ENCODE measurements at places on chromosomes 7 and 10.

DNA sequence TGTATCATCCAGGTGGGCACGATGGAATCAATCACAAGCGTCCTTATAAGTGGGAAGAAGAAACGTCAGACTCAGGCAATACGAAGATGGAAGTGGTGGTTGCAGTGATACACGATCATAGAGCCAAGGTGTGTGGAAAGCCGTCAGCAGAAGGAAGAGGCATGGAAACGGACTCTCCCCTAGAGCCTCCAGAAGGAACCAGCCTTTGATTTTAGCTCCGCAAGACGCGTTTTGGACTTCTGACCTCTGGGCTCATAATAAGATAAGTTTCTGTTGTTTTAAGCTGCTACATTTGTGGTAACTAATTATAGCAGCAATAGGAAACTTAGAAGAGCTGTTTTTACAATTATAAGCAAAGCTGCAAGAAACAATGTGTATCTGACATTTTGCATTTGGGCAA lies 14.8 kb downstream of the FANK1 start:
- DNase-seq, result no peak

DNA sequence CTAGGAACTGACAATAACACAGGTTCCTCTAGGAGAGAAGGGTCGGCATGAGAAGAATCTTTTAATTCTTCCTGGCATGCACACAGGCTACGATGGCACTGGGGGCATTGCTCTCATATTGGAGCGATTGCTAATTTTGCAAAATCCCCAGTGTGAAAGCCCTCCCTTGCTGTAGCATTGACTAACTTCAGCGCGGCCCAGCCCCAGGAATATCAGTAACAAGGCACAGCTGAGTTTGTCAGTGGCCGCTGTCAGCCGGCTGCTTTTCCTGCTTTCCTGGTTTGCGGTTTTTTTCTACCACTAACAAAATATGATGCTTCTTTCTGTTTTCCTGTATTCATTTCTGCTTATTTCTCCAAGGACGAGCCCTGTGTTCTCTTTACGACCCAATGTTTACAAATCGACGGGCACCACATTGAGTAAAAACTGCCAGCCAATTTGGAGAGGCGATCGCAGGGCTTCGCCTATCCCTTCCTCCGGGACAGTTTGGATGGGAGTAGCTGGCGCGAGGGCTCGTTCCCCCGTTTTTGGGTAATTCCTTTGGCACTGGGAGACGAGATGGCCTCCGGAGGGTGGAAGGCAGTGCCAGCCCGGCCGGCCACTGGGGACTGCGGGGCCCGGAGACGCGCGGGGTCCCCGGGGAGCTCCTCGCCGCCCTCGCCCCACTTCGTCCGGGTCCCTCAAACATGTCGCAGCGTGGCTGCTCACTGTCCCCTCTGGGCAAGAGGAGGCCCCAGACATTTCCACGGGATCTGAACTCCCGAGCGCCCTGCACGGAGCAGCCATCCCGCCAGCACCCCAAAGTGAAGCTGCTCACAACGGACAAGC lies 967 bp downstream of the ADARB2 start:
- no peak for DNase-seq

DNA sequence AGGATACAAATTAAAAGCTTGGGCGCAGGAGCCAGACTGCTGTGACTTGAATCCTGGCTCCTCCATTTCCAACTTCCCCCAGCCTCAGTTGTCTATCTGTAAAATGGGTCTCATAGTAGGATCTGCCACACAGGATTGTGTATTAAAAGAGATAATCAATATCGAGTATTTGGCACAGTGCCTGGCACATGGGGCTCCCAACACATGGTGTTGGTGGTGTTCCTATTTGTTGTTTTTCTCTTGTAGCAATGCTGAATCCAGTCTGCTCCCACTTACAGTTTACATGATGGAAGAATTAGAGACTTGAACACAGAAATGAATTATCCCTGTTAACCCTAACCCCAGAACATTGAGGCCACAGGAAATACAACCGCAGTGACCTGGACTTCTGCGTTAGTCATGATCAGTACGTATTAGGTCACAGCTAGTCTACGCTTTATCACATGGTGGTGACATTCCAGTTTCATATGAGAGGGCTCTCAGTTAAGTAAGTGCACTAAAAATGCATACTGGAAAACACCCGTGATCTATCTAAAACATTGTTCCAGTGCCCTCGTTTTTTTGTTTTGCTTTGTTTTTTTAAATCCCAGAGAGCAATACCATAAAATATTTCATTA lies 169.5 kb upstream of the KLF14 start:
- no peak for DNase-seq

DNA sequence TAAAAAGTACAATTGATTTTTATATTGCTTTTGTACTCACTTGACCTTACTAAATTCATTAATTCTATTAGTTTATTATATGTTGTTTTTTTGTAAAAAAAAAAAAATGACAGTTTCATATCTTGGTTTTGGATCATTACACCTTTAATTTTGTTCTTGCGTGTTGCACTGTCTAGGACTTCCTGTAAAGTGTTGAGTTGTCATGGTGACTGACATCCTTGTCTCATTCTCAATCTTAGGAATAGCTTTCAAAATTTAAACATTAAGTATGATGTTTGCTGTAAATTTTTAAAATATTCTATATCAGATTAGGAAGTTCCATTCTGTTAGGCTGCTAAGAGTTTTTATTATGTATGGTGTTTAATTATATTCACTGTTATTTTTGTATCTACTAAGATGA lies 139.1 kb downstream of the ARHGAP12 start:
- no peak for DNase-seq

DNA sequence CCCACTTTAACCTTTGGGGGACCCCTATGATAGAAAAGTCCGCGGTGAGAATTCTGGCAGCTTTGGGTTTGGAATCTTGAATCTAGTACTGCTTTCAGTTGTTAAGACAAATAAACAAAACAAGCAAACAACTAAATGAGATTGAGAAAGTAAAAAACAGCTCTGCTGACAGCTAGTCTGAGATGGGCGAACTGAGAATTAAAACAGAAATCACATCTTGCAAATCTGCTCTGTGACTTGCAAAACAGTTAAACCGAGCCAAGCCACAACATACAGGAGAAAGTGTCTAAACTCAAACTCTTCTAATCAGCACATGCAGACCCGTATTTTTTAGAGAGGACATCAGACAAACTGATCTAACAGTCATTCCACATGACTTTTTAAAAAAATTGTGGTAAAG lies 110.4 kb downstream of the SH2D4B start:
- no peak for DNase-seq

- DNase-seq, result no peak
Measured at GRCh38 chr10:83921984-83922860, 217.1 kb upstream of the GHITM start.

GRCh38 chr10:35643151-35644049 lies 1.3 kb upstream of the FZD8 start:
- DNase-seq, result no peak

GRCh38 chr7:80882213-80882801 lies 36.5 kb downstream of the SEMA3C start:
- no peak for DNase-seq

GRCh38 chr7:139105484-139105883 lies 4.0 kb downstream of the ZC3HAV1 start:
- DNase-seq, result no peak

DNA sequence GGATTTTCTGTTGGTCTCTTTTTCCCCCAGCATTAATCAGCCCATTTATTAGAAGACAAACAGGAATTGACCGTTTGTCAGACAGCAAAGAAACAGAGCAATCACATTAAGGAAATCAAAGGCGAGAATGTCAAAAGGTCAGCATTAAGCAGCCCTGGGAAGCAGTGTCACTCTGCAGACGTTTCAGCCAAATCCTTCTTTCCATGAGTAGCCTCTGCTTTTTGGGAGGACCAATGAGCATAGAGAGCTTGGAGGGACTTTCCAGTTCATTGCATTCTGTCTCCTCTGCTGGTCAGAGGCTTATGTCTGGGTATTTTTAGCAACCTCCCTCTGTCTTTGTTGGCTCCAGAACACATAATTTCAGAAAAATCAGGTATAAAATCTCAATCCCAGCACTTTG lies 481.4 kb downstream of the GALNT17 start:
- DNase-seq, result no peak

GRCh38 chr7:29289156-29290021 lies 94.8 kb downstream of the CHN2 start:
- no peak for DNase-seq

DNA sequence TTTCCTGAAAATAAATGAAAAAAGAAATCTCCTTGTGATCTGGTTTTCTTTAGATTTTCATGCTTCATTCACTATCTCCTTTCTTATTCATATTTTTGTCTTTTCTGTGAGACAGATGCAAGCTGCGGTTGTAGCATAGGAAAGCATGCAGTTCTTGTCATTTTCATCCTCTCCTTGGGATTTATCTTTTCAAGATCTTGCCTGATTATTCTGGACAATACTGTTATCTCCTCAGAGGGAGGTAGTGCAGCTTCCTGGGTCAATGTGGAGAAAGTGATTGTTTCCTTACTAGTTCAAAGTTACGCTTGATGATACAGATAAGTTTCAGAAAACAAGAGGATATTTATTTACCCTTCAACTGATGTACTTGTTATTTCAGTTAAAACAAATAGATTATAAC lies 114.6 kb downstream of the CPED1 start:
- no peak for DNase-seq

DNA sequence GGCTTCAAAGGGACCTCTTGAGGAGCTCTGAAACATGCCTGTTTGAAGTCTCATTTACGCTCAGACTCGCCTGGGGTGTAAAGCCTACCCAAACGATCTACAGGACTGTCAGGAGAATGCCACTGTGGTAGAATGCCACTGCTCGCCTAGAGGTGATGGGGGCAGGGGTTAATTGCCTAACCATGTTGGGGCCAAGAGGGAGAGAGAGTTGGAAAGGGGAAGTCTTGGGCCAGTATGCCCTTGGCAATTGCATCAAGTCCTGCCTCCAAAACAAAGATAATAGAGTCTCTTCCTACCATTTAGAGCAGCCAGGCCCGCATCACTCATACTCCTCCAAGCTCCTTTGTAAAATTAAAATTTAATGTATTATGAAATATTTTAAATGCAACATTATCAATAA lies 25.2 kb downstream of the CDK1 start:
- DNase-seq, result no peak

DNA sequence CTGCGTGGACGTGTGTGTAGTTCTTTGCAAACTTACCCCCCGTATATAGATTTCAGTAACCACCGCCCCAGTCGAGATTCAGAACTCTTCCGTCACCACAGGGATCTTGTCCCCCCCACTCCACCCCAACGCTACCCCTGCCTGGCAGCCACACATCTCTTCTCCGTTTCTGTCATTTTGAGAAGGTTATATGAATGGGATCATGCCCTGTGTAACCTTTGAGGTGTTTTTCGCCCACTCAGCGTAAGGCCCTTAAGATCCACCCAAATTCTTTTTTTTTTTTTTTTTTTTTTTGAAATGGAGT lies 83.4 kb downstream of the ELFN1 start:
- no peak for DNase-seq

GRCh38 chr7:131620673-131621609 lies 64.5 kb upstream of the PODXL start:
- no peak for DNase-seq

GRCh38 chr7:44977959-44978335 lies 868 bp downstream of the MYO1G start:
- no peak for DNase-seq

- no peak for DNase-seq
Measured at GRCh38 chr10:119970963-119971362, 78.4 kb downstream of the SEC23IP start.

DNA sequence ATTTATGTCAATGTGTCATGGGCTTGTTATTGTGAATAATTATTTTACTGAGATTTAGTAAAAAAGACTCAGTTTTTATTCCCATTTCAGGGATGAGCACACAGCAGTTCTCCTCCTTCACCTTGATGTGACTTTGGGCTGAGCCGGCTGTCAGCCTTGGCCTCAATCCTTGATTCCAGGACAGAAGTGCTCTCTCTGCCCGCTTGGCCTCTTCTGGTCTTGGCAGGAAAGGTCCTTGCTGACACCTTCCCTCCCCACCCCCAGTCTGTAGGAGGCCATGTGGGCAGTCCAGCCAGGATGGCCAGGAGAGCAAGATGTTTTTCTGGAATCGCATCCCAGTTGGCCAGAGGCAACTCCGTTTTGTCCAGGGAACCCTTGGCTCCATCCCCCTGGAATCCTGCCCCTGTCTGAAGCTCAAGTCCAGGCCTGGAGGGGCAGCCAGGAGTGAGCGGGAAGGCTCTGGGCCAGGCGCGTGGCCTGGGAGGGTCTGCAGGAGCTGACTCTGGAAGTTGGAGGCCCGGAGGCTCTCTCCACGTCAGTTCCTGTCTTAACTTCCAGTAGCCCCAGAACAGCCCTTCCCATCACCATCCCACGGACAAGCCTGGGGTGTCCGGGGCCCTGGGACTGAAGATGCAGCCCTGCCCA lies 100.9 kb downstream of the PDGFA start:
- DNase-seq, result no peak

GRCh38 chr10:33465747-33466146 lies 131.3 kb upstream of the NRP1 start:
- no peak for DNase-seq

- no peak for DNase-seq
Measured at GRCh38 chr10:44822966-44823365, 88.2 kb upstream of the TMEM72 start.

DNA sequence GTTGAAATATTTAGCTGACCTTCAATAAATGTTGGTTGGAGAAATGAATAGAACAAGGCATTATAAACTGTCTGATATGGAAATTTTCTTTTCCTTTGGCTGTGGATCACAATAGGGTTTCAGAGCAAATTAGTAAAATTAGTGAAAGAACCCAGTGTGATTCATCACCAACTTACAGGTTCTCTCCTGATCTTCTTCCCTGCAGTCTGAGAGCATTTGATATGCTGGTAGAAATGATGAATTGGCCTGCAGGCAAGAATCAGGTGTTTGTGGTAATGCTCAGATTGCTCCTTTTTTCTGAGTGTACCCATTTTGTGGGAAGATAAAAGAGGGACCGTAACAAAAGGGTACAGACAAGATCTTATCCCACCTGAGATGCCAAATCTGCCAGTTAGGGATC lies 51.9 kb downstream of the BTAF1 start:
- DNase-seq, result no peak

DNA sequence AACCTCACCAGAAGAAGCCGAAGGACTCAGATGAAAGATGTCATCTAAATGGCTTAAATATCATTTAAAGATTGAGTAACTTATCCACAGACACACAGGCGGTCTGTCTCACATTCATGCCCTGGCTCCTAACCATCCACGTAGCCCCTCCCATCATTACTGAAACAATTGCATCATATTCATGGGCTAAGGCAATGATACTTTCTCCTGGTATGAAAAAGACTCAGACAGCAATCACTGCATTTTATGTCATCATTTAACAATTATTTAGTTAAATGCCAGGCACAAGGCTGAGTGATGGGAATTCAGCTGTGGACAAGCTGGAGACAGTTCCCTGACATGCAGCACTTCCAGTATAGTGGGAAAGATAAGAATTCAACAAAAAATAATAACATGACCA lies 11.2 kb upstream of the TECTB start:
- no peak for DNase-seq

- no peak for DNase-seq
Measured at GRCh38 chr7:54080971-54081370, 461.2 kb upstream of the VSTM2A start.

DNA sequence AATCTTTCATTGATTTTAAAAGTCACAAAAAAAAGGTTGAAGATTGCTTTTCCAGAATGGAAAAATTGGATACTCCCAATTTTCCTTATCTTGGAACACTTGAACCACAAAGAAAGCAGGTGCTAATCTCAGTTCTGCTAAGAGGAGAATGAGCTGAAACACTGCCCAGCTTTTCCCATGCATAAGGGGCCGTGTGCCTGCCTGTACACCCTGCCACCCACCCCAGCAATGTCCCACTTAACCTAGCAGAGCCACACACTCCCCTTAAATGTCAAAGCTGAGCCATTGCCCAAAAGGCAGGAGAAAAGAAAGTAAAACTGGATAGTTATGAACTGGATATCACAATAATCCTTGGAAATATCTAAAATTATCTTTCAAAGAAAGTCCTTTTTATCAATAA lies 13.4 kb downstream of the PDE1C start:
- DNase-seq, result no peak

Data from activated T-helper 1 cell treated with anti-CD3 and anti-CD28 coated beads, Interleukin-12 subunit alpha, Interleukin-12 subunit beta, Interleukin-2, Interleukin-4 antibody, amounts not matched to agents 30 ng/mL and 10 ng/mL and 1 ng/mL, durations not matched to agents 14 hours and 24 hours and 36 hours (primary cell).